ENCODE measurements at places on chromosomes 5 and 9.

DNA sequence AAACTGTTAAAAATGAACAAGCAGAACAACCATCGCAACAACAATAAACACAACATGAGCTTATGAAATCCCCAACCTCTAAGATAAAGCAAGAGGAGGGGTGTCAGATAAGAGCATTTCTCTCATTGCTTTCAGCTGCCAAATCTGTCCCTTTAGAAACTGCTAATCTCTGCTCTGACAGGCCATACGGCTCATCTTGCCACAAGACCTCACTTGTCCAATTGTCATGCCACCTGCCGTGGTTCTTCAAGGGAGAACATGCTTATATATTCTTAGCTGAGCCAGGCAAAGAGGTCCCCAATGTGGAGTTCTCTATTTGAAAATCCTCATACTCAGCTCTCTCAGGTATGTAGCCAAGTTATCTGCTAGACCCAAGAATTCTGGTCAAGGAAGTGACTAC is 405.0 kb upstream of the TNC start:
- DNase-seq: no peak

DNA sequence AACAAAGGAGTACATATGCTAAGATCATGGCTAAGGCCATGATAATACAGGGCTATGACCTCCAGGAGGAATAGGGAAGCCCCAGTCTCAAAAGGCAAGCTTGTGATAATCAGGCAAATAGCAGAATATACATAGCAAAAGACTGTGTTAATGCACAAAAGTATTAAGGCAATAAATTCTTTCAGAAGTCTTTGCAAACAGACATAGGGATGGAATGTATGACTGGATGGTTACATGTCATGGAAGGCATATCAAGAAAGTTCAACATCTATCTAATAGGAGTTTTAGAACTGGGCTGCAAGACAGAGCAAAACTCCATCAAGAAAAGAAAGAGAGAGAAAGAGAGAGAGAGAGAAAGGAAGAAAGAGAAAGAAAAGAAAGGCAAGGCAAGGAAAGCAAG is 264.5 kb upstream of the CDH6 start:
- DNase-seq: no peak

DNA sequence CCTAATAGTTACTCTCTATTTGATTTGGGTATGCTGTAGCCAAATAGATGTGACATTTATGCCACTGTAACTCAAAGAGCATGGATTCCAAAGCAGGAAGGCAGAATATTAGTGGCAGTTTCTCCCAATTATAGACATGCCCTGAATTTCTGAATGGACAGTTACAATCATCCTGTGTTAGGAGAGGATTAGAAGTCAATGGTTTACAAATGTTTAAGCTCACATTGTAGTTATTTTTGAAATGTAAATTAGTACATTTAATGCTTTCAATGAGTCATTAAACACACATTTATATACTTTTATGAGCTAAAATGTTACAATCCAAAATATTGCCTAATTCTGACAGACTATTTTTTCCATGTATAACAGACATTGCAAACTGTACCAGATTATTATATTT is 62.3 kb upstream of the CDH18 start:
- DNase-seq: no peak

GRCh38 chr5:72242796-72243475 is 77.1 kb downstream of the MRPS27 start:
- no peak for DNase-seq

GRCh38 chr9:21974722-21975409 is 19.3 kb downstream of the CDKN2A start:
- peak; percentile 30 for DNase-seq

Data from CD4-positive, alpha-beta T cell treated with Interleukin-4 for 4 hours (primary cell).